ENCODE measurements at places on chromosomes 12 and 14.

- no peak for DNase-seq
Observed at GRCh38 chr12:3015356-3015755, 56.2 kb downstream of the TEAD4 start.

DNA sequence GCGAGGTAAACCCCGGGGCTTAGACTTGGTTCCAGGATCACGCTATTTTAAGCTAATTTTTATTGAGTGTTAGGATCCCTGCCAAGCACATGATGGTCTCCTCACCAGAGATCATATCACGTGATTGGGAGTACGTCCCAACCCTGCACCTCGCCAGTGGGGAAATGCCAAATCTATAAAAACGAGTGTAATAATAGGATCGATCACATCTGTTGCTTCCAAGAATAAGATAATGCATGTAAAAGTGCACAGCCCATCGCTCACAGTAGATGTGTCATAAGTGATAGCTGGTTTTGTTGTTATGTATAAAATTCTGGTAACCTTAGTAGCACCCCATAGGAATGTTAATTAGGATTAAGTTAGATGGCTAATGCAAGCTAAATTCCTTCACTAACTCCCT lies 581.0 kb upstream of the TMEM132C start:
- peak; percentile 83 for DNase-seq

DNA sequence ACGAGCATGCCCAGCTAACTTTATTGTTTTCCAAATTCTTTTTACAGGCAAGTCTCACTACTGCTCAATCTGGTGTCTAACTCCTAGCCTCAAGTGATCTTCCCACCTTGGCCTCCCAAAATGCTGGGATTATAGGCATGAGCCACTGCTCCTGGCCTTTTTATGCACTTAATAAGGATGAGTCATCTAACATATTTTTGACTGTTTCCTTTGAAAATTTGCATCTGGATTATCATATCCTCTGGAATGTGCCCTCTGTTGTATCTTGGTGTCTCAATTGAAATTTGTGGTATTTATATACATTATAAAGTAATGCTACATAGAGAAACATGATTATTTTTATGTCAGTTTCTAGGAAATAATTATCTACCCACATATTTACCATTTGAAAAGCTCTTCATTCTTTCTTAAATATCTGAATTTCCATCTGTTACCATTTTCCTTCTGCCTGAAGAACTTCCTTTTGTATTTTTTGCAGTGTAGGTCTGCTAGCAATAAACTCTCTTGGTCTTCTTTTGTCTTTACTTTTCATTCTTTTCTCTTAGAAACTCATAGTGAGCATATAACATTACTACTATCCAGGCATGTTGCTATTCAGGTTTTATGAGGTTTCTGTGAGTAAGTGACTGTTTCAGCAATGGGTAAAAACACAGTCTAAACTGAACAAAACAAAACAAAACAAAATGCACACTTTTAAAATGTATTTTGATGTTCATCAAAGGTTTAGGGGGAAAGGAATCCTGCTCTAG lies 52.8 kb upstream of the CNOT2 start:
- DNase-seq, result no peak

- DNase-seq, result no peak
Observed at GRCh38 chr12:93126069-93126474, 197.0 kb upstream of the EEA1 start.

GRCh38 chr12:89101440-89101839 lies 250.9 kb downstream of the DUSP6 start:
- DNase-seq, result peak; percentile 36

- peak; percentile 62 for DNase-seq
Observed at GRCh38 chr12:51848841-51849735, 570 bp upstream of the FIGNL2 start.

- DNase-seq, result no peak
Observed at GRCh38 chr12:25598956-25599355, 45.9 kb upstream of the LMNTD1 start.
